ENCODE measurements at places on chromosomes 12 and 14.

DNA sequence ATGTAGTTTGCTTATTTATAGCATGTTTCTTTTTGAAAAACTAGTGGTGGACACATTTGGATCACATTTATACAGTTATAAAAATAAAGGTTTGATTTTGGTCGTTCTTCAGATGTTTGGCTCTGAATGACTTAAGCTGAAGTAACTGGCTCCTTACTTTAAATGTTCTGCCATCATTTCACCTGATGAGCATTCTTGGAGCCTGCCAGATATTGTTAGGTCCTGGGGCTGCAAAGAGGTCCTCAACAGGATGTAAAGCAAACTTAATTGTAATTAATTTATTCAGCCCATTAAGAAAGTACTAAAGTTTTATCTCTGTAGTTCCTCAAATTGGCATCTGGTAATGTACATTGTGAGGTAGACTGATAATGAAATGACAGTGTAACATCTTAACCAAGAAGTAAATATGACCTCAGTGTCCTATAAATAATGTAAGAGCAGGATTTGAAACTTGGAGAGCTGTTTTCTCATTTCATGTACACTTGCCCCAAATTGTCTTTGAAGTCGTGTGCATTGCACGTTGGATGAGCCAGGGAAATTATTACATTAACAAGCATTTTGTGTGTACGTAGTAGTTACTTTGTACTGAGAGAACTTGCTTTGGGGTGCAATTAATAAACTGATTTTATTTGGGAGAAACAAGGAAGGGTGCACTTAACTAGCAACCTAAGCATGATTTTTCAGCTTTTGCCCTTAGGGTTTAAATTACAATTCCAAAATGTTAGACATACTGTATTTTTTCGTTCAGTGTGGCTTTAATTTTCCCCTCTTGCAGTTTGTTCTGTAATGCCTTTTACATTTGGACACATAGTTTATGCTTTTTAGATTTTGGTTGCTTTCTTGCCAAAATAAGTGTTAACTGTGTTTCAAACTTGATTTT, 7.5 kb downstream of the EIF5 start:
- DNase-seq, result no peak

DNA sequence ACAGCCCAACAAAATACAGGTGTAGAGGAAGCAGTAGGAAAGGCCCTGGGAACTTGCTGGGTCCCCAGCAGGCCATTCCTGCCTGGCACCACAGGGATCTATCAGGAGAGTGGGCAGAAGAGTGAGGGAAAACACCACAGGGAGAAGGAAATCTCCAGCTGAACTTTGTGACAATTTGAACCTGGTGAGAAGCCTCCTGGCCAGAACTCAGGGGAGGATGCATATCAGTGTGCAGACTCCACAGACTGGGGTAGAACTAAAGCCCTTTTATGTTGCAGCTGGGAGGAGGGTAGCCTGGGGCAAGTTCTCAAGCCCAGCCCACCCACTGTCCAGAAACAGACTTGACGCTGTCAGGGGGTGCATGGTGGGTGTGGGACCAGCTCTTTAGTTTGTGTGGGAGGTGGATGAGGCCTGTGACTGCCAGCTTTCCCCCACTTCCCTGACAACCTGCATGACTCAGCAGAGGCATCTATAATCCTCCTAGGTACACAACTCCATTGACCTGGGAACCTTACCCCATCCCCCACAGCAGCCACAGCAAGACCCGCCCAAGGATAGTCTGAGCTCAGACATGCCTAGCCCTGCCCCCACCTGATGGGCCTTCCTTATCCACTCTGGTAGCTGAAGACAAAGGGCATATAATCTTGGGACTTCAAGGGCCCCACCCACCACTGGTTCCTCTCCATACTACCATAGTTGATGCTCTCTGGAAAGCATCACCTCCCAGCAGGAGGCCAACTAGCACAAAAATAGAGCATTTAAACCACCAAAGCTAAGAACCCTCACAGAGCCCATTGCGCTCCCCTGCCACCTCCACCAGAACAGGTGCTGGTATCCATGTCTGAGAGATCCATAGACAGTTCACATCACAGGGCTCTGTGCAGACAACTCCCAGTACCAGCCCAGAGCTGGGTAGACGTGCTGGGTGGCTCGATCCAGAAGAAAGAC, 28.9 kb downstream of the PNN start:
- peak; percentile 27 for DNase-seq

- DNase-seq, result no peak
These were observed 338.9 kb upstream of the GARIN2 start for GRCh38 chr14:66850258-66850888.

DNA sequence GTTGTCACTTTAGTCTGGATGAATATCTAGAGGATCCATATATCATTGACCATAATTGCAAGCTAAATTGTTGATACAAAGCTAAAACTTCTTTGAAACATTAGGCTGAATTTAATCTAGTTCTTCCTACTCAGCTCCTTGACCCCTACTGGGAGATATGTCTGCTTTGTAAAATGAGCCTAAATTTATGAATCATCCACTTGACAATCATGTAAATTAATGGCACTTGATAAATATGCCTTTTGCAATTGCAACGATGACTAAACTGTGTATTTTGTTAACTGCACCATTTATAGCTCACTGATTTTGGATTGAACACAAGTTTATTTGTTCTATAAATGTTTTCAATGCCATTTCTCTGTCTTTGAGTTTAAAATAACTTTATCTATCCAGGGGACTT, 1616.5 kb upstream of the FLRT2 start:
- DNase-seq, result no peak

- DNase-seq, result no peak
These were observed 11.6 kb downstream of the BMAL2 start for GRCh38 chr12:27344246-27344645.

DNA sequence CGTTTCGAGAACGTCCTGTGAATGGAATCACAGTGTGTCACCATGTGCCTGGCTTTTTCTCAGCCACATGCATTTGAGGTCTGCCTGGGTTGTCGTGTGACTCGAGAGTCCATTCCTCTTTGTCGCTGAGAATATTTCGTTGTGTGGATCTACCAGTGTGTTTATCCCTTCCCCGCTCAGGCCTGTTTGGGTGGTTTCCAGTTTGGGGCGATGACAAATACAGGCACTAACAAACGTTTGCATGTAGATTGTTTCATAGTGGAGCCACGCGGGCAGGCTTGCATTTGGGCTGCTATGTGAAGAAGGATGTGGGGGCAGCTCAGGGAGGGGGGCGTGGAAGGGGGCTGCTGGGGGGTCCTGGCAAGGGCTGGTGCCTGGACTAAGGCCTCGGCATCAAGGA, 14.1 kb downstream of the RIN3 start:
- DNase-seq, result no peak
